Activated CD4-positive, alpha-beta T cell treated with anti-CD3 and anti-CD28 coated beads, Interleukin-2, amount 50 U/mL, for 24 hours (primary cell): ENCODE measurements at places on chromosomes 2 and 18.

- no peak for DNase-seq
These were observed 120.9 kb downstream of the PTGR3 start for GRCh38 chr18:75088021-75088506.

GRCh38 chr2:168694866-168695265 is 107.6 kb upstream of the NOSTRIN start:
- no peak for DNase-seq

- DNase-seq: no peak
These were observed 239.2 kb upstream of the KCNJ3 start for GRCh38 chr2:154459286-154459685.

- no peak for DNase-seq
These were observed 346.3 kb downstream of the DSC3 start for GRCh38 chr18:30696201-30696600.

- no peak for DNase-seq
These were observed 772.2 kb upstream of the ZEB2 start for GRCh38 chr2:145292166-145292565.

DNA sequence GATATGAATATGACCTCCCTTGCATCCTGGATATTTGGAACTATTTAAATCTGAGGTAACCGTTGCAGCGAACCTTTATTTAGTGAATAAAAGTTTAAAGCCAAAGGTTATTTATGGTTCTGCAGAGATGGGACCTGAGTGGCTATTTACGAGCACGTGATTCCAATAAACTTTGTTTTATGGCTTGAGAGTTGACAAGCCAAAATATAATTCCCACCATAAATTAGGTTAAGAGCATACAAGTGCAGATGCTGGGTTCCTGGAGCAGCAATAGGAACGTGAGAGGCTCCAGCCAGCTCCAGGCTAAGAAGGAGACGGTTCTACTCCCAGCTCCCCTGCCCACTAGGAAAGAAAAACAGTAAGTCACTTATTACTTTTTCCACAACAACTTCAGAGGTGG is 5.2 kb upstream of the HOXD4 start:
- no peak for DNase-seq

DNA sequence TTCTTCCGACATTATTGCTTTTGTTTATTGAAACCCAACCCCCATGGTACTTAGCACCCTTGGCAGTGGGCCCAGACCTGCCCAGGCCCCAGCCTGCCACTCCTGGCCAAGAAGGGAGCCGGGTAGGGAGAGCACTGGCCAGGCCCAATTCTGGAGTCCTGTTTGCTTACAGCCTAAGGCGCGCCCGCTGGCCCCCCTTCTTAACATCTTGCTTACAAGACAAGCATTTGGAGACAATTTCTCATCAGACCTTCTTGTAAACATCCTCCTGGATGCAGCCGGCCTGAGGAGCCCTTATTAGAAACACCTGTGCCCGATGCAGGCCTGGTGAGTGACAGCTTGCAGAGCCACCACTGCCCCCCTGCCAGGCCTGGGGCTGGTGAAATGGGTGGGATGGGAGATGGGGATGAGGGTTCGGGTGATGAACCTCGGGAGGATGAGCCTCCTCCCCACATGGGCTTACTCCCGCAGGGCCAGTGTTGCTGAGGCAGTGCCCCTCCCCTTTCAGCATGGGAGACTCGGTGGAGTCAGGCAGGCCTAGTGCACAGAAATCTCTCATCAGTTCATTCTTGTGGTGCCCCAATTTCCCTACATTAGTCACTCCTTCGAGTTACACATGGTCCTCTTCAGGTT is 217.5 kb downstream of the CYP26B1 start:
- DNase-seq: no peak

- no peak for DNase-seq
These were observed 18.0 kb downstream of the DNMT3A start for GRCh38 chr2:25323610-25324189.

DNA sequence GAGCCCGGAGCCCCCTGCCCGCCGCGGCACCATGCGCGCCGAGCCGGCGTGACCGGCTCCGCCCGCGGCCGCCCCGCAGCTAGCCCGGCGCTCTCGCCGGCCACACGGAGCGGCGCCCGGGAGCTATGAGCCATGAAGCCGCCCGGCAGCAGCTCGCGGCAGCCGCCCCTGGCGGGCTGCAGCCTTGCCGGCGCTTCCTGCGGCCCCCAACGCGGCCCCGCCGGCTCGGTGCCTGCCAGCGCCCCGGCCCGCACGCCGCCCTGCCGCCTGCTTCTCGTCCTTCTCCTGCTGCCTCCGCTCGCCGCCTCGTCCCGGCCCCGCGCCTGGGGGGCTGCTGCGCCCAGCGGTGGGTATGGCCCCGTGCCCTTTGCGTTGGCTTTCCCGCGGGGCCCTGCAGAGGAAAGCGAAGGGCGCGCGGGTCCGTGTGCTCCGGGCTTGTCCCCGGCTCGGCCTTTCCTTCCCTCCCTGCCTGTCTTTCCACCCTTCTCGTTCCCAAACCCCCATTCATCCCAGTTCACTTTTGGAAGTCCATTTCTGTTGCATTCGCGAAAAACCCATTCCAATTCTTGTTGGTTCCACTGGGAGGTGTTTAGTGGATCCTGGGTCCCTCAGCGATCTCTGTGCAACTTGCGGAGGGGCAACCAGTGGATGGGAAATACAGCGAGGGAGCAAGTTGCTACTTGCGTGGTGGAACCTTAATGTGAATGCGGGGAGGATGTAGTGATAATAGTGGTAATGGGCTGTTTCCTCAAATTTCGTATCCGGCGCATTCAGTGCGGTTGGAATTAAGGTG is 599 bp downstream of the ADAM23 start:
- no peak for DNase-seq

DNA sequence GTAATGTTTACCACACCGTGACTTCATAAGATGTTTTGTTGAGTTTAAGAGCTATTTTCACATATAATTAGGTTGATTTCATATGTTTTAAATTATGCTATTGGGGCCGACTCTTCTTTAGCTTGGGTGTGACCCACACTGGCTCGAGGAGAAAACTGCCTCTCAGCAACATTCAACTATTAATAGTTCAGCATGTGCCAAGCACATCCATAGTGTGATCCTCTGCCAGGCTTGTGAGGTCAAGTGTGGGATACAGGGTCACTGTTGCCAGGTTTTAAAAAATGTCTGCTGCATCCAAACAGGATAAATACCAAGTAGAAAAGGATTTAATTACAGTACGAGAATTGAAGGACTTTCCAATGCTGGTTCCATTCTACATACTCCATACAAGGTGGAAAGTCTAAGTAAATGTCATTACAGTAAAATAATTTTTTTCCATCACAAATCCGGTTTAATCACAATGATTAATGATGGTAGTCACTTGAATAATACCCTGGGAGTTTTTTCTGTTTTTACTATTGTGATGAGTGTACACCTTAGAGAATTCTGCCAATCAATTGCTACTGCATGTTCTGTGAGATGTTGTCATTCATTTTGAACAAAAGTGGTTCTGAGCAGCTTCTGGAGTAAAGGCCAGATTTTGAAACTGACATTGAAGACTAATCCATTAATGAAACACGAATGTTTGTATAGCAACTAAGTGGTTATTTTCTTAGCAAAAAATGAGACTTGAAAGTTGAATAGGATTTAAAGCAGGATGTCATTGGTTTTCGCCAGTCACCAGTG is 84.5 kb downstream of the ABI2 start:
- no peak for DNase-seq

- DNase-seq: no peak
These were observed 71.0 kb upstream of the KCTD1 start for GRCh38 chr18:26619350-26619749.

- no peak for DNase-seq
These were observed 429.5 kb upstream of the TNP1 start for GRCh38 chr2:217289177-217289906.

GRCh38 chr2:231525248-231526163 is 4.7 kb downstream of the NMUR1 start:
- DNase-seq: no peak

- DNase-seq: no peak
These were observed 38.4 kb downstream of the HS6ST1 start for GRCh38 chr2:128280158-128280871.

DNA sequence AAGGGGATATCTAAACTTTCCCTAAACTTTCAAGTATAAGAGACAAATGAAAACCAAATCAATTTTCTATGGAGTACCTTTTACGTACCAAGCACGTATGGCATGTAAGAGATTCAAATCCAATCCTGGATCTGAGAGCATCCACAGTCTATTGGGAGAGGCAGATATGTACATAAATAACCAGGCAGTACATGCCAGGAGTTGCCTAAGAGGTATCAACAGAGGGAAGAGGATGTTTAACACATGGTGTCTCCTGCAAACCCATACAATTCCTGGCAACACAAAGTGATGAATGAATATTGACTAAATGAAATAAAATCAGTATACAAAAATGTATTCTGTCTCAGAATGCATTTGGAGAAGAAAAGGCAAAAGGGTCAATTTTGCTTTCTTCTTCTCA is 116.6 kb downstream of the PIGN start:
- no peak for DNase-seq

GRCh38 chr2:165414187-165414586 is 55.3 kb upstream of the CSRNP3 start:
- no peak for DNase-seq

GRCh38 chr2:38284971-38285370 is 92.1 kb downstream of the ATL2 start:
- DNase-seq: no peak

GRCh38 chr2:220847006-220847405 is 725.1 kb downstream of the EPHA4 start:
- DNase-seq: no peak

DNA sequence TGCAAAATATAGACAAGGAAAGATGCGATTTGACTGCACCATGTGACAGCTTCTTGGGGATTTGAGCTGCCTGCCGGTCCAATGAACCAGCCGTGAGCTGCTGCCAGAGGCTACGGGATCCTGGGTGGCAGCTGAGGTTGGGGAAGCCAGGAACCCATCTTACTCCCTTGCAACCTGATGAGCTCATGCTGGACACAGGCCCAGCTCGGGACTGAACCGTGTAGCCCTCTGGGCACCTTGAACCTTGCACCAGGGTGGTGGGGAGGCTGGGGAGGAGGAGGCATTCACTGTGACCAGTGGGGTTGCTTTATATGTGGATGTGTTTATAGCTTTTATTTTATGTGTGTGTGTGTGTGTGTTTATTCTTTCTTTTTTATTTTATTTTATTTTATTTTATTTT is 9.1 kb downstream of the ALPI start:
- no peak for DNase-seq

GRCh38 chr2:240960971-240961876 is 37.2 kb upstream of the SNED1 start:
- no peak for DNase-seq

DNA sequence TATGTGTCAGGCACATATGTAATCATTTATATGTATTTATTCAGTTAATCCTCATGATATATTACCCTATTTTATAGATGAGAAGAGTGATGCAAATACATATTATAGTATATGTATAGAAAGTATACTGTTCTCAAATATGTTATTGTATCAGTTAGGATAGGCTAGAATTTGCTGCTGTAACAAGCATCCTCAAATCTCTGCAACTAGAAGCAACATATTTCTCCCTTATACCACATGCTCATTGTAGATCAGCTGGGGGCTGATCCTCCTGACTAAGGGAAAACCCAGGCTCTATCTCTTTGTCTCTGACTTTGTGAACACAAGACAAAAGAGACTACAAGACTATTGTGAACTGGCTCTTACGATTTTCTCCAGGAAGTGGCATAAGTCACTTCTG is 24.8 kb upstream of the HS6ST1 start:
- no peak for DNase-seq

- DNase-seq: no peak
These were observed 58.1 kb downstream of the MAP4K3 start for GRCh38 chr2:39378968-39379367.

DNA sequence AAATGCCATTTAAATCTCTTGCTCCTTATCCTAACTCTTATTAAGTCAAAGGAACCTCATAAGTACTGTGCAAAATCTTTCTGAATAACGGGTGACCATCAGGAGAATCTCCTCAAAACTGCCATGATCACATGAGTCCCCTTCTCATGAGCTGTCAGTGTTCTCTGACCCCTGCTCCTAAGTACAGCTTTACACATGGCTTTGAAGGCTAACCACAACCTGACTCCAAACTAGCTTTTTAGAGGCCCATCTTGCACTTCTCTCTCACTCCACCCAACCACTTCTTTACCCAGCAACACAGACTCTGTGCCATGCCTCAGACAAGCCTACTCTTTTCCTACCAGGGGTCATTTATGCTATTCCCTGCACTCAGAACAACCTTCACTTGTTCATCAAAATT is 253.8 kb downstream of the GPD2 start:
- no peak for DNase-seq

- DNase-seq: no peak
These were observed 1027.7 kb downstream of the TMEM182 start for GRCh38 chr2:103789381-103790095.

- no peak for DNase-seq
These were observed 40.9 kb downstream of the GATA6 start for GRCh38 chr18:22210311-22210754.

- no peak for DNase-seq
These were observed 36.4 kb upstream of the ZCCHC2 start for GRCh38 chr18:62486290-62486964.

DNA sequence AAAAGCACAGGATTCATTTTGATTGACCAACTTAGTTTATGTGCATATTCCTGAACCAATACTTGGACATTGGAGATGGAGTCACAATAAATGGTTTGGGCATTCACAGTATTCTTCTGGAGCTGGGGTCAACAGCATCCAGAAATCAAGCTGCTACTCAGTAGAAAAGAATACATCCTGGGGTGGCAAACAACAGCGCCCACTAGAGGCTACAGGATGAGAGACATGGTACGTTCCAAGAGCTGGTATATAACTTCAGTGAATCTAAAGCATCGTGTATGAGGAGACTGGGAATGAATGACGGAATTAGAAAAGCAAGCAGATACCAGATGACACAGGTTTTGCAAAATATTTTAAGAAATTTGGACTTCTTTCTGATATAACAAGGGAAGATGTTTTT is 142.9 kb upstream of the FIGN start:
- no peak for DNase-seq

- no peak for DNase-seq
These were observed 21.6 kb upstream of the TRIB2 start for GRCh38 chr2:12694990-12695774.

- no peak for DNase-seq
These were observed 4.4 kb downstream of the FOSL2 start for GRCh38 chr2:28397043-28397381.

DNA sequence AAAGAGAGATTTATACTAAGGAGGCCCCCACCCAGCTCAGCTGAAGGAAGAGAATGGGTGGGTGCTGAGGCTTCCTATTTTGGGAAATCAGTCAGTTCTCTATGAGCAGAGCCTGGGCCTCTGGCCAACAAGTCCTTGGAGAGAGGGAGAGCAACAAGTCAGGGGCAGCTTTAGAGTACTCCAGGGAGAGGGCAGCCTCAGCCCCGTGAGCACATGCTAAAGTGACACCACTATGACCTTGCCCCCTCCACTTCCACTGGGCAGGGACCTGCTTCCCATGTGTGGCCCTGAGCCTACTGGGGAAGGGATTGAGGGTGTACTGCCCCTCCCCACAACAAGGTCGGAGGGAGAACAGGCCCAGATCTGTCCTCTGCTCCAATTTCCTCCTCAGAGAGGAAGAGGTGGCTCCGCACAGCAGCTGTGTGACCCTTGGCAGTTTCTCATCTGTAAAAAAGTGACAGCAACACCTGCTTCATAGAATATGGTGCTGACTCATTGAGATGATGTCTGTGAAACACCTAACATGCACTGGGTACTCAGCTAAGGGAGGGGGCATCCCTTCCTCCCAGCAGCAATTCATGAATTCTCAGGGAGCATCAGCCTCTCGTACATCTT is 72.9 kb downstream of the CLHC1 start:
- no peak for DNase-seq
